Progenitor cell of endocrine pancreas (in vitro differentiated cells): ENCODE measurements at places on chromosomes 12 and 14.

DNA sequence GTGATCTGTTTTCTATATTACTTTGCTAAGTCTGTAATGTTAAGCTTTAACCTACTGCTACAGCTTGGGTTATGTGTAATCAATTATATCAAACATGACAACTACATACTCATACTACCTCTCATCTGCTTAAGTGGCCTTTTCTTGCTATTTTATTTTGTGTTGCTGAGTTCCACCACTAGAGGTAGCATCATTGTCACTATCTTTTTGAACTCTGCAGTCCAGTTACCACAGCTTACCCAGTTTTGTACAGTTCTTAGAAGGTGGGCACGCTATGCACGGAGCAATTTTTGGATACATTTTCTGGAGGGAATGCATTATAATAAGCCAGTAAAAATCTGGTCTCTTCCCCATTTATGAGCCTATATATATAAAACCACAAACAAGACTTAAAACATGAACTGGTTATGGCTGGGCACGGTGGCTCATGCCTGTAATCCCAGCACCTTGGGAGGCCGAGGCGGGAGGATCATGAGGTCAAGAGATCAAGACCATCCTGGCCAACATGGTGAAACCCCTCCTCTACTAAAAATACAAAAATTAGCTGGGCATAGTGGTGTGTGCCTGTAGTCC lies 48.5 kb downstream of the SAV1 start:
- no peak for DNase-seq

GRCh38 chr14:100887728-100888335 lies 15.7 kb downstream of the RTL1 start:
- no peak for DNase-seq

- DNase-seq: no peak
These were observed 96.1 kb downstream of the TRHDE start for GRCh38 chr12:72368298-72368697.

GRCh38 chr12:11681207-11681606 lies 31.7 kb downstream of the ETV6 start:
- no peak for DNase-seq

- DNase-seq: no peak
These were observed 402.2 kb downstream of the AEBP2 start for GRCh38 chr12:19841451-19841850.

- no peak for DNase-seq
These were observed 57.6 kb downstream of the SSPN start for GRCh38 chr12:26252946-26253345.

DNA sequence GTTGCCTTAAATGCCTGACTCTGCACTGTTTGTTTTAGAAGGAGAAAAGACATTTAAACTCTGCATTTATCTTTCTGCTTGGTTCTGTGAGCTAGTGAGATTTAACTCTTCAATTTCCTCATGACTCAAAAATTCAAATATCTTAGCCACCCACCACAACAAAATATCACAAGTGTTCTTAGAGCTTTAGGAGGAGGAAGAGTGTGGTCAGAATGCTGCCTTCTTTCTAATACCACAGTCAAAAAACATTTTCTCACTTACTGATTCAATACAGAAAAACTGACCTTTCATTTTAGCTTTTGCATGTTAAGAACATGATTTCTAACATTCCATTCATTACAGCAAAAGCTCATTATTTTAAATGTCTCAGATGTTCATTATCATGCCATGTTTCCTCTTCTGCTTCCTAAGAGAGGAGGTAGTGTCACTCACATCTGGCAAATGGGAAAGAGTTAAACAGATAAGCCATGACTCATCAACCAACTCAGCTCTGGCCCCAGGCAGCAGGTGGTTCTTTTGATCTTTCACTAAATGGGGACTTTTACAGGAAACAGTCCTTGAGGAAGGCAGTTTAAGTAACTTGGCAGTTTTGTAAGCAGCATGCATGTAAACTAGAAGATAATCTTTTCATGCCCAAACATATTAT lies 56.4 kb upstream of the RNU6-8 start:
- DNase-seq: no peak

DNA sequence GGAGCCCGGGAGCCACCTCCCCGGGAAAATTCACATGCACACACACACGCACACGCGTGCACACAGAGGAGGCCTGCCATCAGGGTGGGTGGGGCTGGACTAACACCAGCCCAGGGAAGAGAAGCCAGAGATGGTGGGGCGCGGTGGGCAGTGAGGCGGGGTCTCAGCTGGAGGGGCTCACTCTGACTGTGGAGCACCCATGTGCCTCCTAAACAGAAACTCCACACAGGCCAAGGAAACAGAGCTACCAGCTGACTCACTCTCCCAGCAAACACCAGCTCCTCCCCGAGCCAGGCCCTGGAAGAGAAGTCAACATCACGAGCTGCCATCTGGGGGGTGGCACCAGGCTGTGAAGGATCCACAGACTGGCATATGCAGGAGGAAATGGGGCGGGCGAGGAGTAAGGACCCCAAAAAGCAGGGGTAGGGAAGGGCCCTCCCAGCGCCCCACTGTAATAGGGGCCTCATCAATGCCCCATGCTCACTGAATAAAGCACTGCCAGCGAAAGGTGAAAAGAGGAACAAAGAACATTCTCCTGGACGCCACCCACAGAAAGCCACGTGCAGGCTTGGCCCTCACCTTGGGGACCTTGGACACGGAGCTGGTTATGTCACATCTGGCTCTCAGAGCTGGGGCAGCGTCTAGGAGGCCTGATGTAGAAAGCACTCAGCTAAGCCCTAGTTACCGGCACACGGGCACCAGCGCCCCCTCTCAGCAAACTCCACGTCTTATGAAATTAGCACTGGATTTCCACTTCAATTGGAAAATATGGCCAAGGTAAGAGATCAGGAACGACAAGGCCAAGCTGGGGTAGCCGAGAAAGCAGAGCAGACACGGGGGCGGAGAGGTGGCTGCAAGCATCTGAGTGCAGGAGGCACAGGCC lies 8.4 kb upstream of the INF2 start:
- DNase-seq: no peak

DNA sequence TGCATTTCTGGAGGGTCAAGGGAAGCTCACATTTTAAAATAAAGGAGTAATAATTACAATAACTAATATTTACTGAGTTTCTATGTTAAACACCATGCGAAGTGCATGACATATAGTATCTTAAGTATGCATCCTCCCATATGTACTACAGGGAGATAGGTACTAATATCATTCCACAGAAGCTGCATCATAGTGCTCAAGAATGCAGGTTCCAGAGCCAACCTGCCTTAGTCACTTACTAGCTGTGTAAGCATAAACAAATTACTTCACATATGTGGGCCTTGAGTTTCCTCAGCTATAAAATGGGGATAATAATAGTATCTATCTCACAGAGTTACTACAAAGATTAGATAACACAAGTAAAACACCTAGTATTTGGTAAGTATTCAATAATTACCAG lies 18.3 kb downstream of the ARMH4 start:
- DNase-seq: no peak

DNA sequence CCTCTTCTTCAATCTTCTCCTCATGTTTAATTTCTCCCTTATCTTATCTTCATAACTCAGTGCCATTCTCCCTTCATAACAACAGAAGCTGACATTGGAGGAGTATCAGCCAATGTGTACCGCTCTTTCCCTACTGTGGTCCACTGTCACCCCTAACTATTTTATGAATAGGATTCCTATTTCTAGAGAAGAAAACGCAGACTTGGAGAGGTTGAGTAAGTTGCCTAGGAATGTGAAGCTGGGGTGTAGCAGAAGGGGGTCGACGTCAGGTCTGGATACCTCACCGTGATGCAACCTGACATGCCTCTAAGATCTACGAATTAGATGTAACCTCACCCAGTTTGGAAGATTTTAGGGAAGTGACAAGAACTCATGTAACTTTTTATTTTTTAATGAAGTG lies 17.1 kb downstream of the LMO3 start:
- no peak for DNase-seq

GRCh38 chr12:9749640-9750039 lies 11.1 kb downstream of the CD69 start:
- DNase-seq: no peak

GRCh38 chr12:41530441-41530840 lies 342.3 kb downstream of the PDZRN4 start:
- no peak for DNase-seq

DNA sequence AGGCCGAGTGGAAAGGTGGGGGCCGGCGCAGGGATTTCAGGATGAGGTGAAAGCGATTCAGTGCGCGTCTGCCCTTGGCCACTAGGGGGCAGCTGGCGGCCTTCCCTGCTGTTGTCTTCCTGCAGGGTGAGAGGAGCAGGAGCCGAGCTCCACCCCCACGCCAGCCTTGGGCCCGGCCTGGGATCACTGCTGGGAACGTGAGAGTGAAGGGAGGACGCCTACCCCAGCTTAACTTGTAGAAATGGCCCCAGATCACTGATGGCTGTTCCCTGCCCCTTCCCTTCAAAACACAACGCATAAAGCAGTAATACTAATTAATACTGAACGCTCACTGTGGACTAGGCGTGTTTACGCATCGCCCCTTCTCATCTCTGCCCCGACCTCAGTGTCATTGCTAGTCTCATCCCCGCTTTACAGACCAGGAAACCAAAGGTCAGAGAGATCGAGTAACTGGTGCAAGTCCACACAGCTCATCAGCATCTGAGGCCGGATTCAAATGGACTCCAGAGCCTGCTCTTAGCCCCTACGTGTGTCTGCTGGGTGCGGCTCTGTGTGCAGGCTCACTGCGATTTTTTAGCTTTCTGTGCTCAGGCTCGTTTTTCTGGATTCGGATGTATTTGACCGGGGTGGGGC lies 24.3 kb downstream of the MVK start:
- peak; percentile 82 for DNase-seq

DNA sequence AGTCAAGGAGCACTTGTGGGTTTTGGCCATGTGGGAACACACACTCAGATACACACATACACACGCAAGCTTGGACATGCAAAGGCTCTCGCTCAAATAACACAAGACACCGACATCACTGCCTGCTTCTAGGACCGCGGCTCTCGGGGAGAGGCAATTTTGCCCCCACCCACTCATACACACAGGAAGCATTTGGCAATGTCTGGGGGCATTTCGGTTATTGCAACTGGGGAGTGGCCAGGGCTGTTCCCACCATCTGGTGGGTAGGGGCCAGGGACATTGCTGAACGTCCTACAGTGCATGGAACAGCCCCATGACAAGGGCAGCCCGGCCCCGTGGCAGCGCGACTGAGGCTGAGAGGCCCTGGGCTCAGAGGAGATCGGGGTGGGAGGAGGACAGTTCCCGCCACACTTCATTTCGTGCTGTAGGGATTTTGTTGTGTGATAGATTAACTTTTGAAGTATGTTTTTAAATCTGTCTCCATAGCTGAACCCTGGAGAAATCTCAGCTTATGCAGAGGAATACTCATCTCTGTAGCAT lies 35.6 kb downstream of the RIMBP2 start:
- DNase-seq: no peak

- no peak for DNase-seq
These were observed 26.4 kb downstream of the FAM222A start for GRCh38 chr12:109739747-109740693.

DNA sequence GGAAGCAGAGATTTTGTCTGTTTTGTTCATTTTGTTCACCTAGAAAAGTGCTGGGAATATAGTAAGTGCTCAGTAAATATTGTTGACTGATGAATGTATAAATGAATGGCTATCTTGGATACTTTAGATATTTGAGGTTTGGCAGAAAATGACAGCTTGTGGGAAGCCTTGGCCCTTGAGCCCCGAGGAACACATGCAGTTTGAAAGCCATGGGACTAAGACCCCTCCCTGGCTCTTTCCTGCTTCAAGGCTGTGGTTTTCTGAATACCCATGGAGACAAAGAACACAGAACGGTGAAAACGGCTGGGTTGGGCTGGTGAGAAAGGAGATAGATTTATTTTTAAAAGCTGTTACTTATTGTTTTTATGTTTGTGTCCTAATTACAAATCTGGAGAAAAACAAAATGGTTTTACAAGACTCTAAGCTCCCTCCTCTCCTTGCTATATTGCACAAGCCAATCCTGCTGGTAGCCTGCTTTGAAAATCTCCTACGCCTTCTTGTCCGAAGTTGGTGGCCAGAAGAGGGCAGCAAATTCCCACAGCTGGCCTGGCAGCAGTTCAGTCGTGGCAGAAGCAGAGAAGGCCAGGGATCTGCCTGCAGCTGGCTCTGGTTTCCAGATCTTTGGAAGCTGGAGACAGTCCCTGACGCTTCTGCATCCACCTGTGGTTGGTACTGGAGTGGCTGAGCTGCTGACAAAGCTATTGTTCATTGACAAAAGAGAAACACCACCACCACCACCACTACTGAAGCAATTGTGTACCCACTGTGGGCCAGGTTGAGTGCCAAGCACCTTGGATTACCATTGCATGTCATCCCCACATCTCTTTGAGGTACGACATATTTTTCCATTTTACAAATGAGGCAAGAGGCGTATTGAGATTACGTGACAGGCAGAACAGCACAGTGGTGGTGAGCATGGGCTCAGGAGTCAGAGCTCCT lies 5.2 kb upstream of the KRT85 start:
- peak; percentile 71 for DNase-seq

DNA sequence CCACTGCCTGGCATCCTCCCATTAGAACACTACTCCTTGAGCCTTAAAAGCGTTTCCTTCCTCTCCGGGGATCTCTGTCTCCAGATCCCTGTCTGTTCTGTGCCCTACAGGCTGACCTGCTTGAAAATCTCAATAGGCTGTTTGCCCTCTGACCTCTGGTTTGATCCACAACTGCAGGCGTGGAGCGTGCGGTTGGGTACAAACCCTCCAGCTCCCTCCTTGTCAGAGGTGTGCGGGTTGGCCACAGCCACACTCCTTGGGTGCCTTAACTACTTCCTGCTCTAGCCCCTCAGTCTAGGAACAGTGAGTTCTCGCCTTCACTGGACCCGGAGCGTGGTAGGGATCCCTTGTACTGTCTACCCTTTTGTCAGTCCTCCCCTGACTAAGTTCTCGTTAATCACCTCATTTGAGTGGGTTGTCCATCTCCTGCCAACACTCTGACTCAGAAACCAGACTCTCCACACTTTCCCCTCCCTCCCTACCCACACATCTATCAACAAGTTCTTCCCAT lies 33.1 kb downstream of the CMKLR1 start:
- DNase-seq: no peak

GRCh38 chr12:109701064-109701463 lies 12.6 kb upstream of the FAM222A start:
- DNase-seq: no peak

DNA sequence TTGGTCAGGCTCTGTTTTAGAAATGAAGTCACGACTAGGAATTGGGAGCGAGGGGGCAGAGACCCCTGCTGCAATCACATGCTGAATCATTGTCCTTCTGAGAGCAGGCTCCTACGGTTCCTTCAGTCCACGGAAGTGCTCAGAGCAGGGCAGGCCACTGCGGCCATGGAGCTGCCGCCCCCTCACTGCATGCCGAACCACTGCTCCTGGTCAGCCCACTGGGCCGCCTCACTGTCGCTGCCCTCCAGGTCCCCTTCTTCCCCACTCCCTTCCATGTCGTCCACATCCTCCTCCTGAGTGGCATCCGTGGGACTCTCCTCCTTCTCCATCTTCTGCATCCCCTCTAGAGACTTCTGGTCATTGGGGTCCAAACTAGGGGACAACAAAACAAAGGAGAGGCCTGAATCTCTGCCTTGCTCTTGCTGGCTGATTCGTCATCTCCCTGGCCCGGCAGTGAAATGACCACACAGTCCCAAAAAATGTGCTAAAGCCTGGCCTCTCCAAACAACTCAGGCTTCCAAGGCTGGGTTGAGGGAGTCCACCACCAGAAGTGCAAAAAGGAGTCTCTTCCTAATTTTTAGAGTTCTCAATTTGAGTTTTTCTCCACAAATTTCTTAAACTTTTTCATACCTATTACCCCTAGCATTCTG lies 29.4 kb downstream of the ANAPC7 start:
- no peak for DNase-seq
